Activated effector memory CD4-positive, alpha-beta T cell treated with anti-CD3 and anti-CD28 coated beads, Interleukin-2, amount 50 U/mL, for 16 hours (primary cell): ENCODE measurements at places on chromosomes 6 and 20.

GRCh38 chr6:106763361-106763760 is 134.0 kb downstream of the QRSL1 start:
- no peak for DNase-seq

- no peak for DNase-seq
Observed at GRCh38 chr20:18943542-18943941, 130.0 kb downstream of the SCP2D1 start.

GRCh38 chr20:64160526-64161355 is 3.5 kb upstream of the MYT1 start:
- no peak for DNase-seq

DNA sequence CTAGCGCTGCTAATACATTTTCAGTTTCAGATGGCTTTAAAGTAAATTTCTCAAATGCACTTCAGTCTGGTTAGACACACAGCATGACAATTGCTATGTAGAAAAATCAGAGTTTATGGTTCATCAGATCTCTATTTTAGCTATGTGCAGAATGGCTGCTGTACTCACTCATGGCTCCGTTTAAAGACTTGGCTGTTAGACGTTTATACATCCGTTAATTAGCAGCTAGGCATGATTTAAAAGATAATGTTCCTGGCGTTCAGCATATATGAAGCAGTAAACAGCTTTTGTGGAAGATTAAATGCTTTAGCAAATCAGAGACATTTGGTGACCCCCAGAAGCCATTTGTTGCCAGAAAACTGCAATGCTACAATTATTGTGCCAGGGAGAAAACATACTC is 350.0 kb upstream of the MANEA start:
- DNase-seq = no peak

GRCh38 chr6:155472886-155473285 is 17.2 kb upstream of the NOX3 start:
- DNase-seq = no peak

DNA sequence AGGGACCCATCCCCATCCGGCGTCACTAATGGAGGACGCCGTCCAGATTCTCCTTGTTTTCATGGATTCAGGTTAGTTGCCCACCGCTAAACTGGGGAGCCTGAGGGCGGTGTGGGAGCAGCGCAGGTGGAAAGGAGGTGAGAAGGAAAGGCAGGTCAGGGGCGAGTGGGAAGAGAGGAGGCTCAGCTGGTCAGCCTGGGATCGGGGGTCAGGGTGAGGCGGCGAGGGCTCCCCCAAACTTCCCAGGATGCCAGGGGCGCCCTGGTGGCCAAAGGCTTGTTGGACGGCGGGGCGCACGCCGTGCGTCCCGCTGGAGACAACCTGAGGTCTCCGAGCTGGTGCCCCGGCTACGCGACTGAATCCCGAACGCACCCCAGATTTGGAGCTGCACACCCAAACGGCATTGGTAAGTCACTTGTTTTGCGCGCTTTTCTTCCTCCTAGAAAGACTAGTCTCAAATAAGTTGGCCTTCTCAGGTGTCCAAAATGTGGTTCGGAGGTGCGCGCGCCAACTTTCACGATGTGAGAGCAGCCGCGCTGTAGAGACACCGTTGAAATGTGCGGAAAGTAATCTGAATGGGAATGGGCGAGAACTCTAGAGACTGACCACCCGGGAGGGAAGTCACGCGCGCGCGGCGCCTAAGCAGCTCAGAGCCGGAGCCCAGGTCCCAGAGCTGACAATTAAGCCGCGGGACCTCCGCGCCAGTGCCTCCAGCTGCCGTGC is 9.7 kb downstream of the GNAS-AS1 start:
- DNase-seq = no peak

- DNase-seq = no peak
Observed at GRCh38 chr6:45518013-45518720, 140.4 kb upstream of the SUPT3H start.

DNA sequence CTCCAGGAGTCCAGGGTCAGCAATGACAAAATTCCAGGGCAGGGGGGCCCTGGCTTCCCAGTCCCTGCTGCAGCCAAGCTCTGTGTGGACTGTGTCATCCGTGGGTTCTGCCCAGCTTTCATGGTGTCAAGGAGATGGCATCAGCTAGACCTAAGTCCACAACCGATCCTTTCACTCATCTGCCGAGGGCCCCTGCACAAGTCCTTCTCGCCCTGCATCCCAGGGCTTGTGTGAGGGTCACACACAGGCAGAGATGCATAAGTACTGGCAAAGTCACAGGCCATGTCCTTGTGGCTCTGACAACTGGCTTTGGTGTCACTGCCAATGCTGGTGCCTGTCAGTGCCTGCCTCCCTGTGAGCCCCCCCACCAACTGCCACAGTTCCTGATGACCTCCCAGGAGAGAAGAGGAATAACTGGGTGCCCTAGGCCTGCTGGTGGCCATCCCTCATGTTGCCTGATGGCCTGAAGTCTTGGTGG is 181.4 kb upstream of the CST7 start:
- DNase-seq = peak; percentile 55

DNA sequence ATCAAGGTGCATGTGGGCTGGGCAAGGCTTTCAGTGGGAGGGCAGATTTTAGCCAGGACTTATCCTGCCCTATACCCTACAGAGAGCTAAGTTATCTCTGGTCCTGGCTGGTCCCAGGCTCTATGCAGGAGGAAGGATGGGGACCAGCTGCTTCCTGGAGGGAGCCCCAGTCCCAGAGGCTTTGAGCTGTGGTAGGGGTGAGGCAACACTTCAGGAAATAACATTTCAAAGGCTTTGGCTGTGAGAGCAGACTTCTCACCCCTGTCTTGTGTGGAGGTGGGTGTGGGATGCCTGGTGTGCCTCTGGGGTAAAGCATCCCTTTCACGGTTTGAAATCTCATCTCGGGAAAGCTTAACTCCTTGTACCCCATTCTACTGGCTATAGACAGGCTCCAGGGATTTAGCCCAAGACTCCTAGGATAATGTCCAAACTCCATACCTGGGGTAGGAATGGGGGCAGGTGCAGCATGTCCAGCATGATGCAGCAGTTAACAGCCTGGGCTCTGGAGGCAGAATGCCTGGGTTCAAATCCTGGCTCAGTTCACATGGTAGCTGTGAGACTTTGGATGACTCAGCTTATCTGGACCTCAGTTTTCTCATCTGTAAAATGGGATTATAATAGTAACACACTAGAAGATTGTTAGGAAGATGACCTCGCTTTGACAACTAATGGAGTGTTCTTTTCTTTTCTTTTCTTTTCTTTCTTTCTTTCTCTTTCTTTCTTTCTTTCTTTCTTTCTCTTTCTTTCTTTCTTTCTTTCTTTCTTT is 27.5 kb upstream of the SIRPA start:
- no peak for DNase-seq

DNA sequence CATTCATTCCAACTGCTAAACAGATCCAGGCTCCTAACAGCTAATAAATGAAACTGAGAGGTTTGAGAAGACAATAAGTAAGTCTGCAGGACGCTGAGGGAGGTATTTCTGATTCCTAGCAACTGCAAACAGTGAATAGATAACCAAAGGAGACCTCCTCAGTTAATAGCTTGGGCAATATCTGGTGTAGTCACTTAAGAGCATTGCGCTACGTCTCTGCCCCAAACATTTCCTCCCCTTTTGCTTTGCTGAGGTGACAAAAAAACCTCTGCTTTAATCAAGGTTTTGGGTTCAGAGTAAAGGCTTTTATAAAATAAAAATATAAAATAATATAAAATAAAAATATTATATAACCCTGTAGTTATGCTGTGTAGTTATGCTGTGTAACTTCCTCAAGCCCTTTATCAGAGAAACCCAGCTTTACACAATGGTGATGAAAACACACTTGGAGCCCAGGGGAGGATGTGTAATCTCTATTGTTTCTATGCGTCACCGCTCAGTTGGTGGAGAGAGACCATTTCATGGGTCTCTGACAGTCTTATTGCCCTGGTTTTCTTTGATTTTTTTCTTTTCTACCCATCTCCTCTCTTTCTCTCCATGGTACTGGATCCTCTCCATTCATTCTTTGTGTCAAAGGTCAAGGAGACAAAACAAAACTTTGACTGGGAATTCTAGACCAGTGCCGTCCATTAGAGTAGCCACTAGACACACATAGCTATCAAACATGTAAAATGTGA is 18.9 kb upstream of the CALHM5 start:
- DNase-seq = no peak

DNA sequence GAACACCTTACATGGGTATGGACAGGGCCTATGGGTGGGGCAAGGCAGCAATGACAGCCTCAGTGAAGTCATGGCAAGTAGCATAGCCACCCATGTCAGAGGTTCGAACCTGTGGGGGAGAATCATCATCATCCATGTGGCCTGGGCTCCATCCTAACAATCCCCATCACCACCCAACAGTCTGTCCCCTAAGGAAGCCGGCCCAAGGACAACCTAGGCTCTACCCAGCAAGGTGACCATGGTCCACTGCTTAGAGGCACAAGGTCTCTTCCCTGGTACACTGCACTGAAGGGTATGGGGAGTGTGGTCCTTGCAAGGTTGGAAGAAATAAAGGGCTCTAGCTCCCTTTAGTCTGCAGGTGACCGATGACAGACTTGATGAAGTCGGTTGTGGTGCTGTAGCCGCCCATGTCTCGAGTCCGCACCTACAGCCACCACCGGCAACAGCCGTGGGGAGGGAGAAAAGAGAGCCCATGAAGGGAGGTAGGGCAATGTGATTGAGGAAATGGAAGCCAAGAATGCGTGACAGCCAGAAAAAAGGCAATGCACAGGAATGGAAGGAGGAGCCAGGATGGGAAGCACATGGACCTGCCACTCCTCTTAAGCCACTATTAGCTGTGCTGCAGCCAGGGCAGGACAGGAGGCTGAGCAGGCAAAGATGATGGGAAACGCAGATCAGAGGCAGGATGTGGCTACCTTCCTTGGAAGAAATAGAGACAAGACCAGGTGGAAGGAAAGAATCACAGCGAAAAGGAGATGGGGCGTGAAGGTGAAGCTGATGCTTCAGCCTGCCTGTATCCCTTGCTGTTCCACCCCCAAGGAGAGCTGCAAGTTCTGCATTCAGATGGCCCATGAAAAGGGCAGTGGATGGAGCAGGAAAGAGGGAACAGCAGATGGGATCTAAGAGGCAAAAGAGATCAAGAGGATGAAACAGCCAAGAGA is 5.3 kb downstream of the IDH3B start:
- DNase-seq = no peak

DNA sequence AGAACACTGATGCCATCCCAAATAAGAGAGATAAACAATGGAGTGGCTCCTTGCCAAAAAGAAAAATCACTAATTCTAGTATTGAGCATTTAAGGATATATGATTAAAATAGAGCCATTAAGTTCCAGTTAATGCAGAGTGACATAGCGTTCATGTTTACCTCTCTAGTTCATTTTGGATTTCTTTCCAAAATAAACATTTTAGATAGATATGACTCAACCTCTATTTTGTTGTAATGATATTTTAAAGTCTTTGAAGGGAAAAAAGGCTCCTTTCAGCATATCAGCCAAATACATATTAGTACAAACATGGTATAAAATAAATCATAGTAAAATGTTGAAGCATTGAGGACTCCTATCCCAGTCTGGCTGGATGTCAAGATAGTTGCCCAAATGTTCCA is 33.4 kb downstream of the RWDD2A start:
- no peak for DNase-seq

DNA sequence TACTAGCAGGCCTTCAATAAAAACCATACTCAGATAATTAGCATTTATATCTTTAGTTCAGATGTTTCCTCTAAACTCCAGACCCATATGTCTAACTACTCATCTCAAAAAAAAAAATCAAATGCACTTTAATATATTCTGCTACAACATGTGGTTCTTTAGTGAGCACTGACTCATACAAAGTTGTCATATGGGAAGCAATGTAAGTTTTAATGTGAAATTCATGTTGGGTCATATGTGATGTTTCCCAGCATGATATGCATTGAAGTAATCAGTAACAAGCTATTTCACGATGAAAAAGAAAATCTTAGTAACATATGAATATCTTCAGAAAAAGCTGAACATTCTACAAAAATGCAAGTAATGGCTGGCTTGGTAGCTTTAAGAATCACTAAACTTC is 859.7 kb upstream of the ADGRB3 start:
- no peak for DNase-seq

GRCh38 chr6:14166839-14167238 is 49.3 kb downstream of the CD83 start:
- DNase-seq = no peak

DNA sequence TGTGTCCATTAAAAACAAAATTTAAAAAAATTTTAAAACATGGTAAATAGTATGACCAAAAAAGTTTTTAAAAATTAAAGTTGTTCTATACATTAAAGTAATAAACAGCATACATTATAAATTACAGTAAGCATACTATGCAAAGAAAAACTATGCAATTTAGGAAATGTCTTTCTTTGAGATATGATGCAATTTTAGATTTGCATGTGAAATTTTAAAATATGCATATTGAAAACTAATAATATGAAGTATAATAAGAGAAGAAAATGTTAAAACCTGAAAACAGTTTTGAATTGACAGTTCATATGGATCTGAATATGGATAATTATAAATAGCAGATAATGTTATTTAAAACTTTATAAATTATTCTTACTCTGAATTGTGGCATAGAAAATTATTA is 43.1 kb downstream of the ASCC3 start:
- DNase-seq = no peak

DNA sequence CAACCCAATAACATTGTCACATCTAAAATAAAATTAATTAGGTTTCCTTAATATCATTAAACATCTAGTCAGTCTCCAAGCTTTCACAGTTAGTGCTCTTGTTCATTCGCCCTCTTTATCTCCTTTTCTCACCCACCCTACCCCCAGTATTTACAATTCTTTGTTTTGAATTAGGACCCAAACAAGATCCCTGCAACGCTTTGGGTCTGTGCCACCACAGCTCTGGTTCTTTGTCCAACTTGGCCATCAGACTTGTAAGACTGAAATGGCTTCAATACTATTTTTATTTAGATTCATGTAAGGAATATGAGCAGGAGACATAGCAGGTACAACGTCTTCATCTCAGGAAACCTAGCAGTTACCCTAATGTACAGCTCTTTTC is 276.5 kb downstream of the CDKAL1 start:
- no peak for DNase-seq

- no peak for DNase-seq
Observed at GRCh38 chr6:4350567-4351519, 215.5 kb upstream of the ECI2 start.

GRCh38 chr6:72955666-72956065 is 269.6 kb downstream of the KHDC1L start:
- DNase-seq = no peak

DNA sequence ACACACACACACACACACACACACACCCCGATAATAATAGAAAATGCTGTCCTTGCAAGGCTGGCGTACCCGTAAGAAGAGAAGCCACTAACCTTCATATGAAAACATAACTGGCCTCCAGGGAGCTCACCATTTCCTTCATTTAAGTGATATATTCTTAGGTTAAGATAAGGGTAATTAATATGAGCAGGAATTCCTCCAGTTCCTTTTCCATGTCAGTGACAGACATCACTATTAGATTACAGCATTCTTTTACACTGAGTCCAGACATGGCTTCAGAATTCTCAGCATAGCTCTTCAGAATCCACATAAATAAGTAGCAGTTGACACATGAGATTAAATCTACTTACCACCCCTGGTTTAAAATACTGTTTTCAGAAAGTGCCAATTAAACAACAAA is 121.9 kb downstream of the SIM1 start:
- no peak for DNase-seq

GRCh38 chr20:60063048-60063451 is 104.8 kb downstream of the CDH26 start:
- DNase-seq = no peak

GRCh38 chr20:25551413-25552215 is 33.7 kb downstream of the NINL start:
- no peak for DNase-seq
